ENCODE measurements at places on chromosomes 5 and 9.

DNA sequence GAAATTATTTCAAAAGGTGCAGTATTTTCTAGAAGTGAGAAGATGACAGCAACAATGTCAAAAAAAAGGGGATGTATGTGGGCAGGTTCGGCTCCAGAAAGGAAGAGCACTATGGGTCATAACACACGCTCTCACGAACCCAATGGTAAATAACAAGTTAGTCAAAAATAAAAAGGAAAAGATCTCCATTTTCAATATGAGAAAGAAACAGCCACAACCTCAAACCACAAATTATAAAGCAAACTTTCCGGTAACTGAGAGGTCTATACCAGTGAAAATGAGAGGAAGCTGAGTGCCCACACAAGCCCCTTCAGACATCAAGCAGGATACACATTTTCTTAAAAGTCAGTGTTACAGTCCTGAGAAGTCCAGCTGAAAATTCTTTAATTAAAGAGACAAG lies 398.5 kb upstream of the RPS23 start:
- DNase-seq: no peak

- DNase-seq: no peak
Observed at GRCh38 chr9:116541402-116541801, 145.7 kb upstream of the TRIM32 start.

DNA sequence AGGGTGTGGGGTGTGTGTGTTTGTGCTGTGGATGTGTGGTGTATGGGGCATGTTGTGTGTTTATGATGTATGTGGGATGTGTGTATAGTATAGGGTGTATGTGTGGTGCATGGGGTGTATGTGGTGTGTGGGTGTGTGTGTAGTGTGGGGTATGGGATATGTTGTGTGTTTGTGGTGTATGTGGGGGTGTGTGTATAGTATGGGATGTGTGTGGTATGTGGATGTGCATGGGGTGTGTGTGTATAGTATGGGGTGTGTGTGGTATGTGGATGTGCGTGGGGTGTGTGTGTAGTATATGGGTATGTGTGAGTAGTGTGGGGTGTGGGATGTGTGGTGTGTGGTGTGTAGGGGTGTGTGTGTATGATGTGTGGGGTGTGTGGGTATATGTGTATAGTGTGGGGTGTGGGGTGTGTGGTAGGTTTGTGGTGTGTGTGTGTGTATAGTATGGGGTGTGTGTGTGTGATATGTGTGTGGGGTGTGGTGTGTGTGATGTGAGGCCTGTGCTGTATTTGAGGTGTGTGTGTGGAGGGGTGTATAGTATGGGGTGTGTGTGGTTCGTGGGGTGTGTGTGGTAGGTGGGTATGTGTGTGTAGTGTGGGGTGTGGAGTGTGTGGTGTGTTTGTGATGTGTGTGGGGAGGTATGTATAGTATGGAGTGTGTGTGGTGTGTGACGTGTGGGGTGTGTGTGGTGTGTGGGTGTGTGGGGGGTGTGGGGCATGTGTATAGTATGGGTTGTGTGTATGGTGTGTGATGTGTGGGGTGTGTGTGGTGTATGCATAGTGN lies 10.5 kb downstream of the ECSCR start:
- no peak for DNase-seq

- no peak for DNase-seq
Observed at GRCh38 chr5:111280282-111280951, 56.2 kb downstream of the CAMK4 start.

DNA sequence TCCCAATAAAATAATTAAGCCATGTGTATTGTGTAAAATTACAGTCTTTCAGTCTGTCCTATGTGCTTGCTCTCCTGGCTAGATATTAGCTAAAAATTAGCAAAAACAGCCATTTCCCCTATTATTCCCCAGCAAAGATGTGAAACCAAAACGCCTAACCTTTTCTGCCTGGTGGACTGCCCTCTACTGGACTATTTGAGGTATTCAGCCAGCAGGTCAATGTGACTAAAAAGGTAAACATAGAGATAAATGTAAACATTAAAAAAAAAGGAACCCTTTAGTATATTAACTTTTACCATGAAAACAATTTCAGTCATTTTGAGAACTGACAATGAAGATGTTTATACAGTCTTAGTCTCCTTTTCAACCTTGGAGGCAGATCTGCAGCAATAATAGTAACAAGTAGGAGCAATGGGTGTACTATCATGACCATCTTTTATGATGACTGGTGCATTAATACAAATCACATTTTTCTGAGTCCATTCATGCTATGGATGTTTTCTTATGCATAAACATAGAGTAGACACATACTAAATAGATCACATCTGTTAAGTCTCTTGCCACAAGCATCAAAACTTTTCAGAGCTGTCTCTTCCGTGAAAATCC lies 10.1 kb downstream of the ATG12 start:
- DNase-seq: no peak

GRCh38 chr5:160029540-160030139 lies 20.7 kb downstream of the TTC1 start:
- DNase-seq: no peak

- DNase-seq: no peak
Observed at GRCh38 chr5:96706433-96707111, 44.4 kb downstream of the CAST start.

DNA sequence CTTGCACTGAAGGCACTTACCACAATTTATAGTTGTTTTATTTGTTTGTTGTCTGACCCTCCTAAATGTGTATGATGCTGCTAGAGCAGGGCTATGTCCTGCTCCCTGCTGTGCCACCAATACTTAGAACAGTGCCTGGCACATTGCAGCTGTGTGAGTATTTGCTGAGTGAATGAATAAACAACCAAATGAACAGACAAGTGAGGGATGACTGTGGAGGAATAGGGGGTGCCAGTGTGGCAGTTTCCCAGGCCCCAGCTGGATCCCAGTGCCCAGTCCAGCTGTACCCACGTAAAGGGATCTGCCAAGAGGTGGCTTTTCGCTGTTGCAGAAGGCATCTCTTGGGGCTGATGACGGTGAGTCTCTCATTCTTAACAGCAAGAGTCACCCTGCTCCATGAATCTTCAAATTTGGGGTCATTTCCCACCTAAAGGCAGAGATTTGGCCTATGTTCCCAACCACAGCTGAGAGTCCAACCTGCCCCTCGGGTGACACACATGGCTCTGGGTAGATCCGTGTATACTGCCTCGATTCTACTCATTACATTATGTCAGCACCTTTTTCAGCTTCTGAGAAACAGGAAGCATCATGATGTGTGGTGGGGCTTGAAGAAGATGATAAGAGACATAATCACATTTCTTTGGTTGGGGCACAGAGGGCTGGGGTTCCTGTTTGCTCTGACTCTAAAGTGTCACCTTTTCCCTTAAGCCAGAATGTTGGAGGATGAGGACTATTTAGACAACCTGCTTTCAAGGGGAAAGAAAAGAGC lies 14.3 kb downstream of the IL5 start:
- DNase-seq: no peak

DNA sequence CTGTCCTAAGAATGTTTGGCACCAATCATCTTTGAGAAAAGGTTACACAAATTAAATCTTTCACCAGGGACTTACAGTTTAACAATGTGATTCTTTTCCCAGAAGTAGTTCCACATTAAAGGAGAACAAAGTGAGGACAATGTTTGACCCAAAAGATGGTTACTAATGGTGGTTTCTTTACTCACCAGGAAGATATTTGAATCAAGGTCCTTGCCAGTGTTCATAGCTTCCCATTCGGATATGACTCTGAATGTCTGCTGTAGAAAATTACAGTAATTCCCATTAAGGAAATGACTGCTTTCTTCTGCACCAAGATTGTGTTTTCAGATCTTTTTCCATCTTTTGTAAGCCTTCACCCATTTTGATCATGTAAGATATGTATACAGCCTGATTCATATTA lies 114.6 kb upstream of the ADAMTSL1 start:
- DNase-seq: no peak

DNA sequence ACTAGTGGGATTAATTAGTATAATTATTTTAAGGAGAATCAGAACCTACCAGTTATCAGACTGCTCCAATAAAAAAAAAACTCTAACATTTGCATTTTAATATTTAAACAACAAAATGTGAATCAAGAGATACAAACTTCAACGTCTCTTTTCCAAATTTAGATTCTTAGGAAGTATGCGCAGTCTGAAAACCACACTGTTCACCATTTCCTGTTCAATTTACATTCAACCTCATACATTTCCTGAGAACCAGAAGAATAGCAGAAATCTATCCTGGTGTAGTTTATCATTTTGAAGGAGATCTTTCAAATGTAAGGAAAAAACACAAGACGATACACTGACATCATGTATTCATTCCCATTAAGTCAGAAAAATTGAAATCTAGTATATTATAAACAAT lies 869.2 kb downstream of the EFNA5 start:
- DNase-seq: no peak

DNA sequence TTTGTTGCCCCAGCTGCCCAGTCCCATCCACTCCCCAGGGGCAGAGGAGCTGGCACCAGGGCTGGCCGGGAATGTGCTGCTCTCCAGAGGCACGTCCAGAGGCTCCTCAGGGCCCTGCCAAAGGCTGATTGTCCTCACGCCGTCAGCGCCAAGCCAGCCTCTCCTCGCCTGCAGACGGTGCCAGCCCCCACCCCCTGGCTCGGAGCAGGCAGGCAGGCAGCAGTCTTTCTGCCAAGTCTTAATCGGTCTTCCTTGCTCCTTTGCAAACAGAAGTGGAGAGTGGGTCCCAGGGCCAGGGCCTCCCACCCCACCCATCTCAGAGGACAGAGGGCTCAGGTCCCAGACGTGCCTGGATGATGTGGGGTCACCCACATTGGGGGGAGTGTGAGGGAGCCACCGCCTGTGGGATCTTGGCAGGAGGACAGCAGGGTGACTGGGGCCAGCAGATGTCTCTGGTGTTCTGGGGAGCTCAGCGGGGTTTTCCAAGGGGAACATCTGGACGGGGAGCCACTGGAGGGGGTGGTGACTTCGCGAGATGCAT lies 36.3 kb downstream of the FAM163B start:
- no peak for DNase-seq

DNA sequence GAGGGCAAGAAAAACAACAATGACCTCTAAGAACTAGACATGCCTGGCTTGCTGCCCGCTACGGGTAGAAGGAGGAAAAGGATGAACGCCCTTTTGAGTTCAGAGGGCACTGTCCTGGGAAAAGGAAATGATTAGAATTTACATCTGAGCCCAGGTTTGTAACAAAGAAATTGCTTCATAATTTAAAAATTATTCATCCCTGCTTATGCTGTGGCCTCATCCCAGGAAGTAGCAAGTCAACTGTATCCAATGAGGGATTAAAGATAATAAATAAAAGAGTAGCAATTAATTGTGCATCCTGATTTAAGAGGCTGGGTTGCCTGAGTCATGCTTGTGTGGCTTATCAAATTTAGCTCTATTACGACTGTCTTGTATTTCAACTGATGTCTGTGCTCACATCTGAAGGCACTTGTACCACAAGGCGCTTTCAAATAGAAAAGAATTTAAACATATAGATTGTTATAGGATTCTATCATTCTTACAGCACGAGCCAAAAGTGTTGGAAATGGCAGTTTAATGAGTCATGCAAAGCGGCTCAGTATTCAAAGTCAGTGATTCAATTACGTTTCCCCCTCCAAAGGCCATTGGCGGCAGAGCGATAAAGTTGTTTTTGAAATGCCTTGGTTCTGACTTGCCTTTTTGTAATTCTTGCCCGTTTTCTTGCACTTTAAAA lies 40.0 kb upstream of the DMRT1 start:
- DNase-seq: no peak

GRCh38 chr5:172353271-172353812 lies 69.8 kb upstream of the UBTD2 start:
- no peak for DNase-seq

- DNase-seq: no peak
Observed at GRCh38 chr5:56350011-56350596, 117.0 kb upstream of the ANKRD55 start.

- no peak for DNase-seq
Observed at GRCh38 chr5:130135506-130135905, 231.2 kb downstream of the CHSY3 start.

DNA sequence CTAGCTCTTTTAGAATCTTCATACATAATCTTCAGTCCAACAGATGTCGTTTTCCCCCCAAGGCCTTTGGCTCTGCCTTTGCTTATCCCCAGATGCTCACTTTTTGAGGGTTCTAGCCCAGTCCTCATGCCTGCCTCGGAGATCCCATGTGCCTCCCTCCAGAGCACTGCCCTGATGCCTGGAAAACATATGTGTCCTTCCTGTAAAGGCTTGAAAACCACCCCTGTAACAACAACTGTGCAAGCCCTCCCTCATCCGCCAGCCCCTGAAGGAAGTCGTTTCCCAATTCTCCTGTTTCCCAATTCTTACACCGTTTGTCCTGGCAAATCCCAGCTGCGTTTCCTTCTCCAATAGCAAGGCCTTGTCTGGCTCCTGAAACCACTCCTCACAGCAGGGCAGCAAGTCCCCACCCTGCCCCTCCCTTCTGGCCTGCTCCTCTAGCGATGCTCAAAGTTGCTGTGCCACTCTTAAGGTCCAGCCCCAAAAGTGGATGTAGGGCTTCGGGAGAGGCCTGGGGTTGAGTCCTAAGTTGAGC lies 52.2 kb downstream of the SLC36A1 start:
- no peak for DNase-seq

DNA sequence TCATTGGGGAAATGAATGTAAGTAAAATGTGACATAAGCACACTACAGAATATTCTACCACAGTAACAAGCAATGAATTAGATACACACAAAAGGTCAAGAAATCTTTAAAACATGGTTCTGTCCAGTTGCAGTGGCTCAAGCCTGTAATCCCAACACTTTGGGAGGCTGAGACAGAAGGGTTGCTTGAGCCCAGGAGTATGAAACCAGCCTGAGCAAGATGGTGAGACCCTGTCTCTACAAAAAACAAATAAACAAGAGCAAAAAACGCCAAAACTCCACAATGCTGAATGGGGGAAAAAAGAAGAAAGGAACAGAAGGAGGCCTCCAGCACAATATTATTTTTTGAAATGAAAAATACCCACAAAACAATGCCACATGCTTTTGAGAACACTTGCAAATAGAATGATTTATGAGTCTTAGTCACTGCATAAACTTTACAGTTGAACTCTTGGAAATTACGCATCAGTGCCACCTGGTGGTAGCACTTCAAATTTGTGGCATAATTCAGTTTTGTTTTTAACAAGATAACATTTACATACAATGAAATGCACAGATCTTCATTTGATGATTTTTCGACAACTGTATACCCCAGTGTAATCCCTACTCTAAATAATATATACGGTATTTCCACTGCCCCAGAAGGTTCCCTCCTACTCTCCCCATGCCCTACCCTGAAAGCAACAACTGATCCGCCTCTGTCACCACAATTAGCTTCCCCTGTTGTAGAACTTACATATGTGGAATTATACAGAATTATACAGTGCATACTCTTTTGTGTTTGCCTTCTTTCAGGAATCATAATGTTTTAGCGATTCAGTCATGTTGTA lies 14.4 kb upstream of the SPINK4 start:
- peak; percentile 67 for DNase-seq

DNA sequence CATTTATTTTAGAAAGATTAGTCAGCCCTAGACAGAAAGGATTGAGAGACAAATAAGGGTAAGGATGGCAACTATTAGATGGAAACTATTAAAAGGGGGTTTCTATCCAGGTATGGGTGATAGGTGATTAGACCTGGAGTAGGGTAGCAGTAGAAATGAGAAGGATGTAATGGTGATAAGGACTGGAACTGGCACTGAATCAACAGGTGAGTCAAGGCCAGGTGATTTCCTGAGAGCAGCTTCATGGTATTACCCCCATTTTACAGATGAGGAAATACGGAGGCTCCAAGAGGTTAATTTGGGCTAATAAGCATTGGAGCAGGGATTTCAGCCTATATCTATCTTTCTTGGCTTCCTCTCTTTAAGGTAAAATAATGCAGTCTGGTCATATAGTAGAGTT lies 55.7 kb downstream of the CAST start:
- no peak for DNase-seq
